ENCODE measurements at places on chromosomes 3 and 15. TPM values are rescaled to one million over a fixed set of nuclear protein-coding genes. Genes with fewer than 3 reads are reported as not detected.

ZIC1 gene
- total RNA-seq: 24.5 TPM

PRKAR2A gene
- total RNA-seq: 25.8 TPM

PTH1R gene
- total RNA-seq: 16.5 TPM

FNDC3B gene
- total RNA-seq: 131 TPM

DUOXA2 gene
- not detected for total RNA-seq

TNFSF10 gene
- total RNA-seq: 42.1 TPM

ANKRD63 gene
- not detected for total RNA-seq

ACY1 gene
- 24.5 TPM for total RNA-seq

PAK6 gene
- 0.51 TPM for total RNA-seq

GOLGA8J gene
- total RNA-seq: 3.8 TPM

DLEC1 gene
- total RNA-seq: 1.1 TPM

ADGRG7 gene
- total RNA-seq: not detected

CCR3 gene
- total RNA-seq: not detected

THAP10 gene
- 4.6 TPM for total RNA-seq

DNASE1L3 gene
- total RNA-seq: 2.8 TPM

DMXL2 gene
- total RNA-seq: 98.7 TPM

IL16 gene
- total RNA-seq: 37.0 TPM

ZNF445 gene
- total RNA-seq: 7.5 TPM

TIMP4 gene
- total RNA-seq: 187 TPM

MKRN3 gene
- total RNA-seq: 0.49 TPM

NEO1 gene
- total RNA-seq: 13.8 TPM

PDZRN3 gene
- total RNA-seq: 152 TPM

SPTBN5 gene
- total RNA-seq: 0.22 TPM

ISY1 gene
- total RNA-seq: 22.5 TPM

KLHDC8B gene
- 166 TPM for total RNA-seq

ZNF710 gene
- total RNA-seq: 8.3 TPM

FAM162A gene
- 28.8 TPM for total RNA-seq

ZNF774 gene
- total RNA-seq: not detected

ARNT2 gene
- 0.16 TPM for total RNA-seq

GPR171 gene
- 2.6 TPM for total RNA-seq

MAN2A2 gene
- total RNA-seq: 104 TPM

TMEM212 gene
- total RNA-seq: not detected

TGM4 gene
- not detected for total RNA-seq

GATA2 gene
- total RNA-seq: 14.8 TPM

SLC49A4 gene
- 23.5 TPM for total RNA-seq

CPEB1 gene
- 2.9 TPM for total RNA-seq

LRTM1 gene
- total RNA-seq: not detected

ITPKA gene
- not detected for total RNA-seq

SAXO2 gene
- 5.2 TPM for total RNA-seq

NUP210 gene
- 1.1 TPM for total RNA-seq

TM4SF18 gene
- 30.0 TPM for total RNA-seq

HIGD2B gene
- not detected for total RNA-seq

SNX33 gene
- total RNA-seq: 17.6 TPM
